RWPE2 (cell line): ENCODE measurements at places on chromosomes 4 and X.

- no peak for DNase-seq
These were observed 199.5 kb upstream of the DIPK2B start for GRCh38 chrX:45400027-45400779.

- DNase-seq, result no peak
These were observed 51.1 kb downstream of the SCML1 start for GRCh38 chrX:17788439-17788838.

DNA sequence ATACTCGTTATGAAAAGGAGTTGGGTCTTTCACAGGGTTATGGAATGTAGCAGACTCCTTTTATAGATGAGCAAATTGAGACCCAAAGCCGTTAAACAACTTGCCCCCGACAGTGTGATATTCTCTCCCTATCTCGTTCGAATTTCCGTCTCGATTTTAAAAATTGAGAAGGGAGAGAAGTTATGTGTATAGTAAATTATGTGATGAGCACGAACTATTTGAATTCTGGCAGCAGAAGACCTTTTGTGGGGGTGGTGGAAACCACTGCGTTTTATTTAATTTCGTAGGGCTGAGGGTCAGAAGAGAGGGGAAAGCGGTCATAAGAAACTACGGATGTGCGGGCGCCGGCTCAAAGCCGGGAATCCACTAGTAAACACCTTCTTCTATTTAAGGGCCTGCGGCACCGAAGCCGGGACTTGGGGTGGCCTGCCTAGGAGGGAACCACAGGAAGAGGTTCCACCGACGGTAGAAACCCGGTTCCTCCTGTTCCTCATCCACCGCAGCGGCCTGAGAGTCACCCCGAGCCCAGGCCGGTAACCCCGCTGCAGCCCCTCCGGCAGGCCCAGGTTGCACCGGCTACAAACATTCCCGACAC, 1.5 kb upstream of the DDX3X start:
- DNase-seq, result no peak

DNA sequence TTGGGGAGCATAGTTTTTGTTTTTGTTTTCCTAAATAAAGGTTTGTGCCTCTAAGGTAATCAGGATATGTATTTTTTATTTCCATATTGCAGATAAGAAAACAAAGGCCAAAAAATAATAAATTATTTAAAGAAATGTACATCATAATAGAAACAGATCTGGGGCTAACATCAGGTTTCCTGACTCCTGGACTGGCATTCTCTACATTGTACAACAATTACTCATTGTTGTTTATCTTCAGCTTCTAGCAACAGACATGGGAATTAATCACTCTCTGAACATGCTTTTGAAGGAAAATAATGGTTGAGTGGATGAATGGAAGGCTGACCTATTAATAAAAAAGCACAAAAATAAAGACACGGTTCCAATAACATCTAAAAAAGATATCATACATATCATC, 146.2 kb downstream of the KCNIP4 start:
- DNase-seq, result no peak

DNA sequence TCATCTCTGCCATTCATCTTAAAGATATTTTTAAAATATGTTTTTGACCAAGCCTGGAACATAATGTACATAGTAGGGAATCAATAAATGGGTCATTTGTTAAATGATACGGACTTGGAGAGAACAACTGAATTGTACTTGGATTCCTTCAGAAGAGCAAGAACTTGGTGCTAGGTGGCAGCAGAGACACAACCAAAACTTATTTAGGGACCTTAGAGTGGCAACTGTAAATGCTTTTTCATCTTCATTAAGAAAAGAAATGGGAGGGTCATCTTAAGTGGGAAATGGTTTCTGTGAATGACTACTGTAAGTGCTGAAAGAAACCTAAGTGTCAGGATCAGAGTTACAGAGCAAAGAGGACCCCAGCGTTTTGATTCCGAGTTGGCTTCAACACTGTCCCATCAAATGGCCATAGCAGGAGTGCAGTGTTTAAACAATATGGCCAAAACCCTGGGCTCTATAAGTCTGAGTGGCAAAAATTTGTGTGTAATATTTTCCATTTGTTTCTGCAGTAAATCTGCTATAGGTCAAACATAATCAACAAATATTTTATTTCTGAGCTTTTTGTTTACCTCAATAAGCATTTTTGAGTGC, 213.6 kb downstream of the PALLD start:
- DNase-seq, result no peak

- no peak for DNase-seq
These were observed 9.2 kb upstream of the VAMP7 start for GRCh38 chrX:155871934-155872333.

DNA sequence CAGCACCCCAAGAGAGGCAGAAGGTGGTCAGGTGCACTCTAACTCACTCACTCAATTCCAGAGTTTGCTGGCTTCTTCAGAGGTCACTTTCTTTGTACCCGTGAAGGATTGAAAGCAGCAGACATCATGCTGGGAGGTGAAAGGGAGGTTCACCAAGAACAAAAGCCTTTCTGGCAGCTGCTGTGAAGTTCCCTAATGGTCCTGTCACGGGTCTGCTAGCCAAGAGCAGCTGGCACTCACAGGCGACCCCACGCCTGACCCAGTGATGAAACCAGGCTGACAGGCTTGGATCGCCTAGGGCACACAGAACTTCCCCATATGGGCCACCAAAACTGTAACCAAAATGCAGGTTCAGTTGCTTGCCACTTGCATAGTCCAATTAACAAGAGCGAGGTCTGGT, 11.8 kb downstream of the NUDT11 start:
- DNase-seq, result no peak

GRCh38 chr4:98261405-98262291, 464 bp downstream of the RAP1GDS1 start:
- peak; percentile 71 for DNase-seq

DNA sequence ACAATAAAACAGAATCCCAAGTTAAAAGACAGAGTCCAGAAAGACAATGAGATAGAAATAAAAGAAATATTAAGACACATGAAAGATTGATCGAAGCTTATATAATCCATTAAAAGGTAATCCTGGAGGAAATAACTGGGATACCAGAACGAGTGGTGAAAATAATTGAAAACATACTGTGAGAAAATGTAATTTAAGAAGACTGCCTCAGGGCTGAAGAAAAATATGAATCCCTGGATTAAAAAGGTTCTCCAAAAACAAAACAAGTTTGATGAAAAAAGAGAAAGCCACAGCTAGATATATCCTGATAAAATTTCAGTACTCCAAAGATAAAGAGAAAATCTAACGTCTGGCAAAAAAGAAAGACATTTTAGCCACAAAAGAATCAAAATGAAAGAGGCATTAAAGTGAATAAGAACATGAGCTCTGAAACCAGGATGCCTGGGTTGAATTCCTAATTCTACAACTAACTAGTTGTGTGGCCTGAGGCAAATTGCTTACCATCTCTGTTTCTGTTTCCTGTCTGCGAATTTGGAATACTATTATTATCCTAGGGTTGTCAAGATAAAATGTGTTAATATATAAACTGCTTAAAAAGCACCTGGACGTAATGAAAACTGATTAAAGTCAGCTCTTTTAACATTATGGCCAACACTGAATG, 5.5 kb downstream of the DDX60L start:
- no peak for DNase-seq

DNA sequence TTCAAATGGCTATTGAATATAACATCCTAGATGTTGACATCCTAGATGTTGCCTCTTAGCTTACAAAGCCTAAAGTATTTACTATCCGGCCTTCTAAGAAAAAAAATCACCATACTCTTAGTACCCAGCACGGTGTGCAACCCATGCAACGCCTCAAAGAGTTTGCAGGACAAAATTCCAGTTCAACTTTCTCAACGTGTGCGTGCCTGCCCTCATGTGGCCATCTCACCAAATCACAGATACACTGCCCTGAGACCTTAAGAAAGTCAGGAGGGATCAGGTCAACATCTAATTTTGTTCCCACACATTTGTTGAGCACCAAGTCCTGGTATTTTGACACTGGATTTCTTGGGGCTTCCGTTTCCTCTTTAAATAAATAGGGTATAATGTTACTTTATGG, 68.3 kb downstream of the CRMP1 start:
- DNase-seq, result peak; percentile 15

DNA sequence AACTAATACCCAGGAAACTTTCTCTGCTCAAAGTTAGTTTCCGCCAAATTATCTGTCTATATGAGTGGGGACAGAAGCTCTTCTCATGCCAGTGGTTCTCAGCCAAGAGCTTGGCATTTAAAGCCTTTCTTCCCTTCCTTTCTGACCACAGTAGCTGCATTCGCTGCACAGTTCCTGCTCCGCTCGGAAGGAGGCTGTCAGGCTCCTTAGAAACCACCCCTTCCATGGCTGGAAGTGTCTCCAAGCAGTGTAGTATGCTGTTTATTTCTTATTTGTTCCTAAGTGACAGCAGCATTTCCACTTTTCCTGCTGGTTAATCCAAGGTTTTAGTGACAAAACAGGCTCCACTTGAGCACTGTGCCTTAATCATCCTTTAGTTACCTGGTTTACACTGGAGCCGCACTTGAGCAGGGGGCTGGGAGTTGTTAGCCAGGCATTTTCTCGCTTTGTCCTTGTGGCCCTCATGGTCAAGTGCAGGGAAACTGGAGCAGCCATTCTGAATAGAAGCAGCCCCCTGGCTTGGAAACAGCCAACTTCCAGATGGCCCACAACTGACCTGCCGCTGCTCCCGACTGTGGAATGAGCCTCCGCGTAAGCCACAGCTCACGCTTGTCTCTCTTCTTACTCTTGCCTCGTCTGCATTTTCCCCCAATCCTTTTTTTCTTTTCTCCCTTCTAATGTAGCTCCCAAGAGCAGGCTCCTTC, 739.4 kb upstream of the TENM3 start:
- DNase-seq, result no peak

- DNase-seq, result no peak
These were observed 144.8 kb downstream of the ARAP2 start for GRCh38 chr4:36099509-36099908.

DNA sequence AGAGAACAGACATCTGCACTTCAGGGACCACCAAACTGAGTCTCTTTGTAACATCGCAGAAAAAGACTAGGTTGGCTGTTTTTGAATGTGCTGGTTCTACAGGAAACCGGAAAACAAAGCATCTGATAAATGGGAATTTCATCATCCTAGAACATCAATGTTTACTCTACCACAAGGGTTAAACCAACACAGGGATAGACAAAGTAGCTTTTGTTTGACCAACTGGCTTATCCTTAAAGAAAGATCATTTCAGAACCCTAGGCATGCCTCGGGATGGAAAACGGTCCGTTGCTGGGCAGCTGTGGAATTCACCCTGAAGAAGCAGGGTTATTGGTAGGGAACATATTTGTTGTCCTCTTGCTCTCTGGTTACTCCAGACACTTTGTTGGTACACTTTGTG, 2355.5 kb upstream of the AGA start:
- no peak for DNase-seq

- DNase-seq, result no peak
These were observed 13.4 kb upstream of the PAPSS1 start for GRCh38 chr4:107733431-107733925.

GRCh38 chr4:38698176-38698575, 34.2 kb downstream of the KLF3 start:
- DNase-seq, result no peak

- no peak for DNase-seq
These were observed 8.2 kb upstream of the ZRSR2 start for GRCh38 chrX:15781961-15782699.

GRCh38 chr4:8856835-8857621, 14.6 kb downstream of the HMX1 start:
- DNase-seq, result no peak

- DNase-seq, result no peak
These were observed 42.1 kb downstream of the NFKB1 start for GRCh38 chr4:102543030-102543928.

- DNase-seq, result no peak
These were observed 131.0 kb upstream of the KLF3 start for GRCh38 chr4:38532908-38533499.

GRCh38 chr4:37502070-37502469, 184.1 kb downstream of the RELL1 start:
- no peak for DNase-seq
